Small intestine (tissue), 16 donors: ENCODE measurements at places on chromosomes 16 and 17. TPM values are rescaled to one million over a fixed set of nuclear protein-coding genes. Genes with fewer than 3 reads are reported as not detected.

GRCh38 chr17:33192951-33193911 is 99.9 kb downstream of the ASIC2 start:
- H3K27ac ChIP-seq = no peak overlapping the region
- no peak for DNase-seq
- H3K4me1 ChIP-seq = no peaks in the 10 kb centered on the region
- no peaks in the 10 kb centered on the region for H3K36me3 ChIP-seq
- H3K4me3 ChIP-seq = no peak overlapping the region
- no peaks in the 10 kb centered on the region for H3K27me3 ChIP-seq

TMEM106A gene
- 0.22 TPM for polyA plus RNA-seq

ADAP2 gene
- 0.89 TPM for polyA plus RNA-seq

DNA sequence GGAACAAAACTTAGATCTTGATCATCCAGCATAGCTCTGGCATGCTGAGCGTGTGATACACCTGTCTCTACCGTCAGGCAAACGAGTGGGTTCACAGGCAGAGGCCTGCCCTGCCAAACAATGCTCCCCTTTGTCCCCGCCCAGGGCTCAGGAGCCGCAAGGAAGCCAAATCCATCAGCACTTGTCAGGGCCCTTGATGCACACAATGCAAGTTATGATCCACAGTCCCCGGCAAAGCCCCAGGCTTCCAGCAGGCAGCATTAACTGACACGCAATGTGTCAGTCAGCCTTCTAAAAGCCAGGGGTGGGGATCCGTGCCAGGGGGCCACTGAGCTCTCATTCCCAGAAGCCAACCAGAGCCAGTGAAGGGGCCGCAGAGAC is 460.9 kb downstream of the SLC39A11 start:
- H3K27ac ChIP-seq = peak overlapping the region; percentile 45
- peaks cover 6% of the 10 kb centered on the region for H3K4me1 ChIP-seq
- no peaks in the 10 kb centered on the region for H3K27me3 ChIP-seq
- DNase-seq = no peak
- no peaks in the 10 kb centered on the region for H3K36me3 ChIP-seq
- no peak overlapping the region for H3K4me3 ChIP-seq

- no peaks in the 10 kb centered on the region for H3K4me1 ChIP-seq
- no peak for DNase-seq
- no peaks in the 10 kb centered on the region for H3K36me3 ChIP-seq
- H3K27me3 ChIP-seq = no peaks in the 10 kb centered on the region
These were observed 53.4 kb downstream of the BRIP1 start for GRCh38 chr17:61809816-61810392.

PTX4 gene
- 0.07 TPM for polyA plus RNA-seq
